ENCODE measurements at places on chromosomes 5 and 9. TPM values are rescaled to one million over a fixed set of nuclear protein-coding genes. Genes with fewer than 3 reads are reported as not detected.

REEP2 gene
- total RNA-seq: 7.2 TPM

DND1 gene
- total RNA-seq: 0.33 TPM

TMC1 gene
- total RNA-seq: not detected

FAM221B gene
- not detected for total RNA-seq

FCN2 gene
- not detected for total RNA-seq

RNF208 gene
- total RNA-seq: 2.0 TPM

Data from A549 treated with ZK216348 at 1 μM for 4 hours (cell line).